Fibroblast of skin of back (primary cell): ENCODE measurements at places on chromosomes 11 and 22.

GRCh38 chr11:120682866-120683265 is 171.3 kb downstream of the GRIK4 start:
- DNase-seq = peak; percentile 6

DNA sequence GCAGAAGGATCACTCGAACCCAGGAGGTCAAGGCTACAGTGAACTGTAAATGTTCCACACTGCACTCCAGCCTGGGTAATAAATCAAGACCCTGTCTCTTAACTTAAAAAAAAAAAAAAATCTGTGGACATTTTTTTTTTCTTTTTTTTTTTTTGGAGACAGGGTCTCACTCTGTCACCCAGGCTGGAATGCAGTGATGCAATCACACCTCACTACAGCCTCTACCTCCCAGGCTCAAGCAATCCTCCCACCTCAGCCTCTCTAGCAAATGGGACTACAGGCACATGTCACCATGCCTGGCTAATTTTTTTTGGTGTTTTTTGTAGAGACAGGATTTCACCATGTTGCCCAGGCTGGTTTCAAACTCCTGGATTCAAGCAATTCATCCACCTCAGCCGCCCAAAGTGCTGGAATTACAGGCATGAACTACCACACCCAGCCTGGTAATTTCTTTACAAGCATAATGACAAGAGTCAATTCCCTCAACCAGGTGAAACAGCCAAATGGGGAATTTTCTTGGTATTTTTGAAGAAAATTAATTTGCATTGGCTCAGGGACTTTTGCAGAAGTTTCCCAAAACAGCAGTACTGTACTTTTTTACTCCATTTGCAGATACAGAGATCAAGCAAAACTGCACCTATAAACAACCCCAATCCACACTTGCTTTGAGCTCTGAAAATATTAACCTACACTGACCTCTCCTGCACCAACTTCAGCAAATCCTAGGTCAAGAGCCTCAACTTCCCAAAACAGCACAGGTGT is 44.0 kb downstream of the MRTFA start:
- no peak for DNase-seq

DNA sequence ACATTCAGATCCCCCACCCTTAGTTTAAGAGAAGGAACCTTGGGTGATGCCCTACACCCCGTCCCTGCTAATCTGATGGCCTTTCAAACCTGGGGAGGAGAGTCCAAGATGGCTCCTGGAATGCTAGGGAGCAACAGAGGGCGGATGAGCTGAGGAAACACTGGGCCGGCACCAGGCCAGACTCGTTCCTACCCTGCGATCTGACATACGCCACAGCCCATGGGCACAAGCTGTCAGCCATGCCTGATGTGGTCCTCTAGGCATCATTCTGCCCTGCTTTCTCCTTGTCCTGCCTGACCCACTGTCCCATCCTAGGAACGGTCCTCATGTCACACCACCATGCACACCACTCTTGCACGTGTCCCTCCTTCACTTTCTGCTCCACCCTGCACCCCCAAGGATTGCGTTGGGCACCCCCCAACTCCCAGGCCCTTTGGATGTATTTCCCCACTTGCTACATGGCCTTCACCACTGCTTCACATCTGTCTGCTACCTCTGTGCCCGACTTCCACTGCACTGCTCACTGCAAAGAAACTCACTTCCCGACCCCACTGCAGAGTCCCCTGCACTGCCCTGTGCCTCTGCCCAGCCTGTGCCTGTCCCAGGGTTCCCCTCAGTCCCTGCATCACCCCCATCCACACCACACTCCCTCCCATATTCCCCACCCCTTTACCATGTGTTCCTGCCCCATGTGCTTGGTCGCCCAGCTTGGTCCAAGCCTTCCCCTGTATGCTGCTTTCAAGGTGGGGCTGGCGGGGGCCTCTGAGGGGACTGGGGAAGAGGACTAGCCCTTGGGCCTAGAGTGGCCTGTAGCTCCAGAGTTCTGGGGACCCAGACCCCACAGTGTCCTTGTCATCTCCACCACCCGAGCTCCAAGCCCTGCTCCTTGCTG is 29.2 kb downstream of the USP35 start:
- no peak for DNase-seq

GRCh38 chr11:134266841-134267251 is 9.3 kb upstream of the GLB1L3 start:
- peak; percentile 68 for DNase-seq

DNA sequence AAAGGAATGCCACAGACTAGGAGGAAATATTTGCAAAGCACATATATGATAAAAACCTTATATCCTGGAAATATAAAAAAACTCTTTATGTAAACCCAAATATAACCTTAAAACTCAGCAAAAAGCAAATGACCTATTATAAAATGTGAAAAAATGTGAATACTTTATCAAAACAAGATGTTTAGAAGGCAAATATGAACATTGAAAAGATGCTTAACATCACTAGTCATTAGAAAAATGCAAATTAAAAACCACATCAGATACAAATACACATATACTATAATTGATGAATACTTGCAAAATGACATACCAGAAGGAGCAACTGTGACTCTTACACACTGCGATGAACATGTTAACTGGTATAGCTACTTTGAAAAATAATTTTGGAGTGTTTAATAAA is 511.2 kb upstream of the LRRC4C start:
- DNase-seq = peak; percentile 23

DNA sequence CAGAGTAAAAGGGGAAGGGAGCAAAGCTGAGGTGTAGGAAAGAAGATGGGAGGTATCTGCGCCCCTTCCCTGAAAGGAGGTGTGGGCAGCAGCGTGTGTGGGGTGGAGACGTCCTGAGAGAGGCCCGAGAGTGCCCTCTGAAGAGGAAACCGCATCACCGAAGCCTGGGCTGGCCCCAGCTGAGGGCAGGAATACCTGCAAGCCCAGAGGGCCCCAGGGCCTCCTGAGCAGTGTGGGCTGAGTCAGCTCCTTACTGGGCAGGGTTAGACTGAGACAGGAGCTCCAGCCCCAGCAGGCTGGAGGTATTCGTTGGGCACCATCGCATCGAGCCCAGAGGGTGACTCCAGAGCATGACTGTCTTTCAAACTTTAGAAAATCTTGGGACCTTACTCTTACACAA is 534.0 kb upstream of the B3GAT1 start:
- DNase-seq = no peak
